ENCODE measurements at places on chromosomes 16 and 17. TPM values are rescaled to one million over a fixed set of nuclear protein-coding genes. Genes with fewer than 3 reads are reported as not detected.

DNA sequence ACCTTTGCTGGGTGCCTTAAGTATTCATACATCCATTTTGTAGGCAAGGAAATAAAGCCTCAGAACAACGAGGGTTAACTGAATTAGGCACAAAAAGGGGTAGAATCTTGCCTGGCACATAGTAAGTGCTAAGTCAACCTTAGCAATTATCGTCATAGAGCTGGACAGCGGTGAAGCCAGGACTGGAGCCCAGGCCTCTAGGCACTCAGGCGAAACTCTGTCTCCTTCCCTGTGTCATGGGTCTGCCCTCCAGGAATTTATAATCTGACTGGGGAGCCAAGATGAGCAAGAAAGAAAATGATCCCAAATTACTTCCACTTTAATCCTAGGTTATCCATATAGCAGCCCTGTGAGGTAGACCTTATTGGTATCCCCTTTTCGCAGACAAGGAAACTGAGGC lies 61.4 kb downstream of the KATNIP start:
- no peak for DNase-seq

DNA sequence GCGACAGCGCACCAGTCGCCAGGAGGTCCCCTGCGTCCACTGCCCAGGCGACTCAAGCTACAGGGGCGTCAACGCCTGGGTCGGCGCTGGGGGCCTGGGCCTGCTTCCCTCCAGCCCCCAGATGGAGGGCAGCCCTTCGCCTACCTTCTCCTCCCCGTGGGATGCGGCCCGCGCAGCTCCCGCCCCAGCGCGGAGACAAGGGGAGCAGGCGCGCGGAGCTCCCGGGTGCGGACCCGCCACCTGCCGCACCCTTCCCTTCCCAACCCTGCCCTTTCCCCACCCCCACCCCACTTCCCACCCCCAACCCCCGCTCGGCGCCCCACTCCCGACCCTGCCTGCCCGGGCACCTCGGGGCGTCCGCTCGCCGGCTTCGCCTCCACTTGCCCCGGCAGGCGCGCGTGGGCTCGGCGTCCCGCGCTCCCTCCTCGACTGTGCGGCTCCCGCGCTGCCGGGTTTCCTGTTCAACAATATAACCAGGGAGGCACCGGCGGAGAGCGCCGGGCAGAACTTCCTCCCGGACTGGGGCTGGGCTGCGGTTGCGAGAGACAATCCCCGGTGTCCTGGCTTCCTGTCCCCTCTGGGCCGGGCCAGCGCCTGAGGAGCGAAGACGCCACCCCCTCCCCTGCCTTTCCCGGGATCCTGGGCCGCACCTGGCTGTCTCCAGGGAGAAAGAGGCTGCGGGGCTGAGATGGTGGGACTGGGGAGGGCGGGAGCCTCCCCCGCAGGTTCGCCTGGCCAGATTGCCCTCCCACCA lies at the start of gene ARHGAP27:
Gene ARHGAP27, minus strand, starts transcription at position 466 of the 754 bp plus-strand sequence. CDS start 2,591 bp downstream, outside the sequence.
- DNase-seq = peak; percentile 84

- no peak for DNase-seq
Measured at GRCh38 chr17:77036841-77037381, 103.9 kb upstream of the SEC14L1 start.

GRCh38 chr17:37220607-37220953 lies 155.2 kb upstream of the C17orf78 start:
- DNase-seq = no peak

- DNase-seq = no peak
Measured at GRCh38 chr17:49939318-49939717, 29.7 kb upstream of the DLX4 start.

- DNase-seq = no peak
Measured at GRCh38 chr16:13060932-13061331, 159.5 kb downstream of the SHISA9 start.

GRCh38 chr16:67454104-67454503 lies 23.2 kb downstream of the HSD11B2 start:
- DNase-seq = no peak

GRCh38 chr17:73062726-73063125 lies 29.8 kb downstream of the SLC39A11 start:
- DNase-seq = no peak

DNA sequence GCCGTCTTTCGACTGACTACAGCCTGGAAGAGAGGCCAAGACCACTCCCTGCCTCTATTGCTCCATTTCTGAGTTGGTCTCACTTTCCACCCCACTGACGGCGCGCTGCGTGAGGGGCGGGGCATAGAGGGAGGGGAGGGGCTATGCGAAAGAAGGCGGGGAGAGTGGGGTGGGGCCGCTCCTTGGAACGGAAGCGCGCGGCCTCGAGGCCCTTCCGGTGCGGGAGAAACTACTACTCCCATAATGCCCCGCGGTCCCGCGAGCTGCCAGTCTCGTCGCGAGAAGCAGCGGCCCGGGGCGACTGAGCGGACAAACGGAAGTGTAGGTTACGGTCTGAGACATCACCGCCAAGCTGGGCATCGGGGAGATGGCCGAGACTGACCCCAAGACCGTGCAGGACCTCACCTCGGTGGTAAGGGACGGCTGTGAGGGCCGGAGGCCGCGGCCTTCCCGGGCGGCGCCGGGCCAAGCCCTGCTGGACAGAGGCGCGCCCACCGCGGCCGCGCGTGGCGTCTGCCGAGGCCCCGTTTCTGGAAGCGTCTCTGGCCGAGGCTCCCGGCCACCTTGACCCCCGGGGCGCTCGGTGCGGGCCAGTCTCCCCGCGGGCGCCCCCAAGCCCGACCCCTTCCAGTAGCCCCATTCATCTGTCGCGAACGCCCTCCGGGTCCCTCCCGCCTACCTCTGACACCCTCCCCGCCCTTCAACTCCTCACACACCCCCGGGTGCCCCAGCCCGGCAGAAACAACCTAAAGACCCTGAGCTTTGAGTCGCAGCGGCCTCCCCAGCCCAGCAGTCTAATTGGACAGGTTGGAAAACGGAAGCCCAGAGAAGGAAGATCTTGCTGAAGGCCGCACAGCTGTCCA lies at the start of gene HSBP1:
Gene HSBP1, plus strand, starts transcription at position 269 of the 863 bp plus-strand sequence. Its CDS starts 99 bp downstream, at position 368.
- peak; percentile 95 for DNase-seq

- no peak for DNase-seq
Measured at GRCh38 chr16:70651524-70651923, 5.2 kb downstream of the IL34 start.

- no peak for DNase-seq
Measured at GRCh38 chr16:11390573-11391495, 45.6 kb downstream of the RMI2 start.

DNA sequence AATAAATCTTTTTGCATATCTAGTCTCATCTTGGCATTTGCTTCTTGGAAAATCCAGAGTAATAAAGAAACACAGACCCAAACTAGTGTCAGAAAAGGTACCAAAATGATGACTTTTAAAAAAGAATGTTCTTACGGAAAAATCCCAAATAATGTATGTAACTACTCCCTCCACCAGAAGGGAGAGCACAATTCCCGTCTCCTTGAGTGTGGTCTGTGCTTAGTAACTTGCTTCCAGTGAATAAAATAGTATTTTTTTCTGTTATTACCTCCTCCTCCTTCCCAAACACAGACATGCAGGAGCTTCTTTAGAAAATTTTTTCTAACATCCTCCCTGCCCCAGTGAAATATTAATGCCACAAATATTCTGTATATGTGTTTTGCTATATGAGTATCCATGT lies 358.1 kb downstream of the ZFHX3 start:
- DNase-seq = no peak

- no peak for DNase-seq
Measured at GRCh38 chr17:55237841-55238178, 26.9 kb upstream of the HLF start.

DNA sequence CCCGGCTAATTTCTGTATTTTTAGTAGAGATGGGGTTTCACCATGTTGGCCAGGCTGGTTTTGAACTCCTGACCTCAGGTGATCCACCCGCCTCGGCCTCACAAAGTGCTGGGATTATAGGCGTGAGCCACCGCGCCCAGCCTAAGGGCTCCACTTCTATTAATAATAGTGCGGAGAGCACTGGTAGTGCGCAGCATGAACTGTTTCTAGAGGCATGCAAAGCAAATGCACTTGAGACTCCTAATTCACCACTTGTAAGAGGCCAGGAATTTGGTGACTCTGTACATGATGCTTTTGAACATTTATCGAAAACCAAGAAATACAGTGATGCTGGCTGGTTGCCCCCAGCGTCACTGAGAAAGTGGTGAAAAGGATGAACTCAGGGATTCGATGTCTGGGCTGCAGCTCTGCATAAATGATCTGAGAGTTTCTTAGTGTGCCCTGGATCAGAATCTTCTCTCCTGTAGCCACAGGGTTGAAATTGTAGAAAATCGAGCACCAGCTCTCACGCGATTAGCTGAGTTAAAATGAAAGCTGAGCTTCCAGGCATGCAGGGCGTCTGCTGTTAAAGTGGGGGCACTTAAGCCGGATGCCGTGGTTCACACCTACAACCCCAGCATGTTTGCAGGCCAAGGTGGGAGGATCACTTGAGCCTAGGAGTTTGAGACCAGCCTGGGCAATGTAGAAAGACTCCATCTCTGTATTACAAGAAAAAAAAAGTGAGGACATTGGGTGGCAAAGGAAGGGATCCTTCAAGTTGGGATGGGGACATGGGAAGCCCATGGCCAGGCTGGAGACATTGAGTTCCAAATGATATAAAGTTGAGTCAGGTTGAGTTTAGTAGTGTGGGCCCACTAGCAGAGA lies 4.8 kb downstream of the RNF213 start:
- no peak for DNase-seq

- no peak for DNase-seq
Measured at GRCh38 chr16:67872131-67872630, 671 bp upstream of the EDC4 start.

DNA sequence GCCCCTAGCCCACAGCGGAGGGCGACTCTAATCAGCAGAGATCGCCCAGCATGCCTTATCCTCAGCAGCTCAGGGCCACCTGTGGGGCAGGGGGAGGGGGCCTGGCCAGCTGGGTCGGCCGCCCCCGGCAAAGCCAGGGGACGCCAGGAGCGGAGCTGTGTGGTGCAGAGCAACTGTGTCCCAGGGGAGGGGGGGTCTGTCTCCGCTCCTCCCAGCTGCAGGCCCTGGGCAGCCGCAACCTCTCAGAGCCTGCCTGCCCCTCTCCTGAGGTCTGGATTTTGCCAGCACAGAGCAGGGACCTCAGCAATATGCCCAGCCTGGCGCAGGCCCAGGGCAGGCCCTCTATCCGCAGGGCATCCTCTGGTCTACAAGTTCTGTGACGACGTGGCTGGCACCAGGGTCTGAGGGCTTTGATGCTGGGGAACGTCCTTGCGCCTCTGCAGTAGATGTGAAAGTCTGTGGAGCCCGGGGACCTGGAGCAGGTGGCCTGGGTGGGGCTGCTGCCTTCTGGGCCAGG lies 36.5 kb upstream of the SLC38A10 start:
- no peak for DNase-seq

DNA sequence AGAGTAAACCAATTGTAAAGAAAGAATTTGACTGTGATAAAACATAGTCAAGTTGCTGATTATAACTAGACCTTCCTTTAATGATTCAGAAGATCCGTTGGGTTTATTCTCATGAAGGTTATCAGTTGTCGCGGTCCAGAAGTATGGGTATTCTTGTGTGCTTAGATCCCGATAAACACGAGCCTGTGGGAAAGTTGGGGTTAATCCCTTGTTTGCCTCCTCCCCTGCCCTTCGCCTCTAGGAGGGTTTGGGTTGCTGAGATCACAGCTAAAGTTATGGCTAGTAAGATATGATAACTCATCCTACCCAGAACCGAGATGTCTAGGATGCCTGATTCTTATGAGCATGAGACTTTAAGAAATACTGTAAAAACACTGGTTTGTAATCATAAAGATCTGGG lies 66.8 kb downstream of the GPRC5B start:
- no peak for DNase-seq

GRCh38 chr16:7615565-7615964 lies 282.9 kb downstream of the RBFOX1 start:
- DNase-seq = no peak

DNA sequence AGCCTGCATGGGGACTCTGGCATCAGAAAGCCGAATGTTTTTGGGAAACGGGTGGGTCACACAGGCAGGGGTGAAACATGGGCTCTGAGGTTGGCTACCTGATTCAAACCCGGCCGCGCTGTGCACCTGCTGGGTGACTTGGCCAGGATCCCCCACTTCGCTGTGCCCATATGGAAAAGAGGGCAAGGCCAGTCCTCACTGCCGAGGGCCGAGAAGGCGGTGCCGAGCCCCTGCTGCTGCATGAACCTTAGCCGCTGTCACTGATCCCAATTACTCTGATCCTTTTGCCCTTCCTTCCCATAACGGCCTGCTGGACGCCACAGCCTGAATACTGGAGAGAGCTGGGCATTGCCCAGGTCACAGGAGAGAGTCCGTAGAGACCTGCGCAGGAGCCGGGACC lies 17.7 kb downstream of the KDM8 start:
- no peak for DNase-seq

DNA sequence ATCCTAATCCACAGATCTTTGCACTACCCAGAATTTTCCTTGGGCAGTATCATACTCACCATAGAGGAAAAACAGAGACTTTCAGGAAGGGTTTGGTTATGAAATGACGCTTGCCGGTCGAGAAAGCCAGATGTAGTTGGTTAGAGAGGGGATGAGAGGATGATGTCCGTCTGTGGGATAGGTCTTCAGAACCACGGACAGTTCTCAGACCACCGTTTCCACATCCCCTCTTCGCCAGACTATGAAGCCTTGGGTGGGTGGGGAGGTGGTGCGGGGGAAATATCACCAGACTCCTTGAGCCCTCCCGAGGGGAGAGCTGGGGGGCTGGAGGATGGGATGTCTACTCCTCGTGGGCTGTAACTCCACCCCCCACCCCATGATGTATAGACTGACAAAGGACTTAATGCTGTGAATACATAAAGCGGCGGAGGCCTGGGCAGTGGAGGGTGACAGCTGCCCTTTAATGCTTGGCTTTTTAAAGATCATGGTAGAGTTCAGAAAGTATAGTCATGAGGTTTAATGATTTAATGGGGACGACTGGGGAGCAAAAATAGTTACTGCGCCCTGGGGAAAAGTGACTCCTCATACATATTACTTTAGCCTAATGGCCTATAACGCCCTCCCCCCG lies 96.6 kb downstream of the MRM1 start:
- DNase-seq = no peak

GRCh38 chr17:56150649-56151048 lies 2.6 kb upstream of the ANKFN1 start:
- no peak for DNase-seq

DNA sequence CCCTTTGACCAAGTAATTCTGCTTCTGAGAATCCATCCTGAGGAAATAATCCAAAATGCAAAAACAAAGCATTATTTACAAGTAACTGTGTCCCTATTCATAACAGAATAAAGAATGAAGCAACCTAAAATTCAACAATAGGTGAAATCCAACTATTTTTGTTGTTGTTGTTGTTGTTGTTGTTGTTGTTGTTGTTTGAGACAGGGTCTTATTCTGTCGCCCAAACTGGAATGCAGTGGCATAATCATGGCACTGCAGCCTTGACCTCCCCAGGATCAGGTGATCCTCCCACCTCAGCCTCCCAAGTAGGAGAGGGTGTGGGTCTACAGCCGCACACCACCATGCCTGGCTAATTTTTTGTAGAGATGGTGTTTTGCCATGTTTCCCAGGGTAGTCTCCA lies 75.9 kb upstream of the MTMR4 start:
- no peak for DNase-seq

- DNase-seq = no peak
Measured at GRCh38 chr16:78444-79150, 572 bp downstream of the MPG start.

- DNase-seq = no peak
Measured at GRCh38 chr17:17191346-17191792, 14.8 kb downstream of the PLD6 start.

AOC2 gene
- 0.47 TPM for total RNA-seq

ZSCAN10 gene
- total RNA-seq = not detected

DHX38 gene
- 61.5 TPM for total RNA-seq

CDH1 gene
- total RNA-seq = 770 TPM

SGCA gene
- total RNA-seq = 4.7 TPM

SLC47A2 gene
- total RNA-seq = 0.14 TPM

SP6 gene
- 20.5 TPM for total RNA-seq

NPIPA7 gene
- total RNA-seq = 3.6 TPM
